ENCODE measurements at places on chromosomes 2 and 18.

- DNase-seq: no peak
Measured at GRCh38 chr2:105329197-105329554, 359 bp downstream of the TGFBRAP1 start.

GRCh38 chr2:162037028-162037795 lies 36.8 kb downstream of the DPP4 start:
- no peak for DNase-seq

DNA sequence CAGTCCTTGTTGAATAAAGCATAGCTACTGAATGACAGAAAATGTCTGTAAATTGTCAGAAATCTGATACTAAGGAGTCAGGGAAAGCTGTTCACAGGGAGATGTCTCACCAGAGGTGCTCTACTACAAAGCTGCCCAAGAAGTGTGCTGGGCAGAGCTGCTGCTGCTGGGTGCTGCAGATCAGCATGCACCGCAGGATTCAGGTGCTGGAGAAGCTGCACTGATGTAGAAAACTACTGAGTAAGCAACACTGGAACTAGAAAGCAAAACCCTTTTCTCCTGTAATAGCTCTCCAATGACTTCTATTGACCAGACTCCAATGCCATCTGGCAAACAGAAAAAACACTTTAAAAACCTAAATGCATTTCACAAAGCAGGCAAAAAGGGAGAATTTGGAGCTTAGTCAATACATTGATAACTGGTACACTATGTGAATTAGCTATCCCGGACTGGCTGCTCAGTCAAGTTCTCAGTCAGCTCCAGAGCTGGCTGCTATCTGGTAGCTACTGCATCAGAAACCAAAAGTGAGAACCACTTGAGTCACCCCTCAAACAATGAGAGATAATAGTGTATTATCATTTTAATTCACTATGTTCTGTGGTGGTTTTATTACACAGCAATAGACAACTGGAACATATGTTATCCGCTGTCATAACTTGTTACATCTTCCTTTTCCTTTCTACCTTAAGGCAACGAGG lies 493.1 kb downstream of the CPS1 start:
- DNase-seq: no peak

GRCh38 chr2:240532031-240532775 lies 25.6 kb downstream of the ANKMY1 start:
- no peak for DNase-seq

GRCh38 chr2:11103984-11104793 lies 51.1 kb upstream of the SLC66A3 start:
- DNase-seq: peak; percentile 70

DNA sequence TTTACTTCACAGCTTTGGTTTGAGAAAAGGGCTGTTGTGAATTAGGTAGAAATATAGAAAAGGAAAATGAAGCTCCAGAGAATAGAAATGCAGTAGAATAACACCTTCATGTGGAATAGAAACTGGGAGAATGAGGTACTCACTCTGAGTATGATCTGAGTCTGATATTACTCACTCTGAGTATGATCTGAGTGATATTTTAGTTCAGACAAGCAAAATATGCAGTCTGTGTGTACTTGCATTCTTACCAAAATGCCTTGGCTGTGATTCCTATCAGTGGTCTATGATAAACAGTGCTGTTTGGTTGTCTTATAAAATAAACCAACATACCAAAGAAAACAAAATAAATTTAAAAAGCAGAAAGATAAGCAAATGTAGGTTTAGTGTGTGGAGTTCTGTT lies 487.6 kb downstream of the THSD7B start:
- DNase-seq: no peak

GRCh38 chr18:49876536-49876935 lies 63.2 kb upstream of the ACAA2 start:
- DNase-seq: no peak

- DNase-seq: no peak
Measured at GRCh38 chr2:10770956-10771750, 41.4 kb downstream of the PDIA6 start.

DNA sequence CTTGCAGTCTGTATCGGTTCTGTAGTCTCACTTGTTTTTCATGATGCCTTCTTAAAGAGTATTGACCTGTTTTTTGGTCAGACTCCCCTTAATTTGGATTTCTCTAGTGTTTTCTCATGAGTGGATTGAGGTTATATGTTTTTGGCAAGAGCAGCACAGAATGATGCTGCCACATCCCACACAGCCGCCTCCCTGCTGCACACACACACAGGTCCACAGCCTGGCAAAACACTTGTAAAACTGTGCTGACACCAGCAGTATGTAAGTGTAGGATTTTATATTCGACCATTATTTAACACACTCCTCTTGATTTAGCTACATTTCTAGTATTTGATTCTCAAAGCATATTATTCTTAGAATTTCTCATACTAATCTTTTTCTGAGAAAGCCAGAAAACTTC lies 68.1 kb downstream of the ITGB1BP1 start:
- no peak for DNase-seq

DNA sequence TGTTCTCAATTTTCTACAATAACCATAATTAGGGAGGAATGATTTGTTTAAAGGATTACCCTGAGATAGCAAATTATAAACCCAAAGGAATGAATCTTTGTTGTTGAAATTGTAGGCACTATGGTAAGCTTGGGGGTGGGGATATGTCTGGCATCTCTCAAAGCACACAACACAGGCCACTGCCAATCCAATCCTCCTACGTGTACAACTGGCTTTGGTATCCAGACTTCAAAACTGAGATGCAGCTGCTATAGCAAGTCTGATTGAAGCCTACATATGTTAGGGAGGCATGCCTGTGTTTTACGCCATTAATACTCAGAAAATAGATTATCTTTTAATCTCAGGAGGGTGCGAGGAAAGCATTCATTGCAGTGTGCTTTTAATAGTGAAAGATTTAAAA lies 5.9 kb upstream of the NCOA1 start:
- DNase-seq: no peak

DNA sequence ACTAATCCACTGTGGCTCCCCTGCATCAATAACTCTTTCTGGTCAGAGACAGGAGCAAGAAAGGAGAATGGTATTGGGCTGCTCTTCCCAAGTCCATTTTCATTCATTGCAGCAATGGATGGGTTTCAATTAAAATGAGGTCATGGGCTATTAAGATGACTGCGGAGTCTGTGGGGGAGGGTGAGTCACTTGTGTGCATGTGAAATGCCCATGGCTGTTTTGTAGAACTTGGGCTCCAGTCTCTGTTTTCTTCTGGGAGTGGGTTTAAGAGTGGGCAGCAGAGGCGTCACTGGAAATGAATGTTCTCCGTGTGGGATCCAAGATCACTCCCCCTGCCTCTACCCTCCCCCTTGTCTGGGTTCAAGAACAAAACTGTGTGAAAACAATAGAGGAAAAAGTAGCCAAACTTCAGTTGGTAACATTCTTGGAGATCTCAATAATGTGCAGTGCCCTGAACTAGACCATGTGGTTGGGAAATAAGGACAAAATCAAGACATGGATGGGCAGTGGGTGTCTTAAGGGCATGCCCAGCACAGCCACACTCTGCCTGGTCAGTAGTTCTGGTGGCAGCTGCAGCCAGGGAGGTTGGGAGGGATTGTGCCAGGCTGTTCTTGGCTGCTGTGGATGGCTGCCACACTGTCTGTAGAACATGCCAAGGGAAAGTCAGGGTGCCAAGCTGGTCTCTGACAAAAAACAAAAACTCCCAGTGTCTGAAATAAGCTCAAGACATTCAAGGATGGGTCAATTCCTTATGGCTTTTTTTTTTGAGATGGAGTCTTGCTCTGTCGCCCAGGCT lies 68.2 kb upstream of the CXCR4 start:
- DNase-seq: no peak

DNA sequence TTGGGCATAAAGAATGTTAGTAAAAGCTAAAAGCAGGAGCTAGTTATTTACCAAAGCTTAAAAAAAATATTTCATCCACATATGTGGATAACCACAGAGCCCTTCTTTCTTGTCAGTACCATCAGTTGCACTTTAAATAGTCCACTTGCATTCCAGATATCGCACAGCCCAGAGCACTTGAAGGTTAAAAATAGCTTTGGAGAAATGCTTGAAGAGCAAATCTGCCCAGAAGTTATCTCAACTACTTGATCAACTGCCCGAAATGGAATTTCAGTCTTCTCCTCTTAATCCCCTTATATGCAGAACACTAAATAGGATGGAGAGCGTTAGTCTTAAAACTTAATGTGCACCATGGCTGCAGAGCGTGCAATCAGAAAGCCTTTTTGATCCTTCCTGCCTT lies 148.3 kb downstream of the PLEKHA3 start:
- DNase-seq: no peak

GRCh38 chr2:177584030-177584692 lies 191.6 kb downstream of the AGPS start:
- DNase-seq: no peak

- no peak for DNase-seq
Measured at GRCh38 chr2:108593547-108594098, 59.4 kb downstream of the LIMS1 start.

- no peak for DNase-seq
Measured at GRCh38 chr2:237472909-237473877, 13.9 kb upstream of the MLPH start.

DNA sequence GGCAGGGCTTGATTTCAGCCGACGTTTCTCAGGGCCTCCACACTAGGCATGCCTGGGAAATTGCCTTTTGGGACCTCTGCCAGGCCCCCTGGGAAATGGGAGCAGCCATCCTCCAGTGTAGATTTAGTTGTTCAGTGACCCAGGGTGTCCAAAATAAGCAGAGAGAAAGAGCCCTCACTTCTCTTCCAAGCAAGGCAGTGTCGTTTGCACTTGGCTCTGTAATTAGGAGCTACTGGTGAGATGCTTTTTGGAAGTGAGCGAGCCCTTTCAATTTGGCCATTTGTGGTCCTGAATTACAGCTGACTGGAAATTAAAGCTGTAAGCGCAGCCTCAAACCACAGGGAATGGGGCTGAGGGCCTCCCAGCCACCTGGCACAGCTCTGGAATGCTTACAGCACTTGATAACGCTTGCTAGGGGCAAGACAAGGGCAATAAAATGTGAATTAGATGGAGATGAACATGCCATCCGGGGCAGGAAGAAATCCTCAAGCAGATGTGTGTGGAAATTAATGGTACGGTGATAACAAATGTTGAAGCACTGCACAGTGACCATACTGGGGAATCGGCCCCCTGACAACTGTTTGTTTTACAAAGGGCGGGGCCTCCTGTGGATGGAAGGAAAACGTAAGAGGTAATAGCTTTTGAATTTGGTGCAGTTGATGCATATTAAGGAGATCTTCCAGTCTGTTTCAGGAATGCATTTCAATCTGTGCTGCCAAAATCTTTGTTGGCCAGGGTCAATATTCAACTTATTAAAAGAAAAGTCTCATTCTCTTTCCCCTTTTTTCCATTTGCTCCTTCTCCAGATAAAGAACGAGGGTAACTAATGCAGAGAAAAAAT lies 173.1 kb downstream of the UXS1 start:
- DNase-seq: no peak

DNA sequence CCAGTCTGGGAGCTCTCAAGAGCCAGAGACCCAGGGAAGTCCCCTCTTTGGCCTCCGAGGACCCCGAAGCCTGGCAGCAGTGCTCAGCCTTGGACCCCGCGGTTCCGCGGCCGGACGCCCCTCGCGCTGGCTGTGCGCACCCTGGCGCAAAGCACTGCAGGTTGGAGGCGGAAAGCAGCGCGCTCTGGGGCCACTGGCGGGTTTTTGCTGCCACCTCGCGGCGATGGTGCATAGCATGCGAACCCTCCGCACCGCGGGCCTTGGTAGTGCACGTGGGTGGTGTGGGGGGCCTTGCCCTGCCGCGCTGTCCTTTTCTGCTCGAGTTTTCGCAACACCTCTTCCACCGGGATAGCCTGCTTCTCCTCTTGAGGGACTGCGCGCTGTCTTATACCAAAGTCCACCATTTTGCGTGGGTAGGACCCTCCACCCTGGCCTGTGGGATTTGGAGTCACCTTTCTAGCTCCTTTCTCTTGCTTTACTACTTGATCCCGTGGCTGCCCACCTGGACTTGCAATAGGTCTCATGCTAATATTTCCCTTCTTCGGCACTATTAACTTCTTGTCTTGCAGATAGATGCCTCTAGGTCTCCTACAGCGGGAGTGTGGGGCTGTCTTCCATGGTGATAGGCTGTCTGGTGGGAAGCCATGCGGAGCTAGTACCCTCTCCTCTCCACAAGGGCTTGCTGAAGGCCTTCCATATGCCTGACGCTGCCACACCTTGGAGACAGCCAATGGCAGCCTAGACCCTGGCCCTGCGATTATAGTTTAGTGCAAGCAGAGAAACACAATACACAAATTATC lies 14.3 kb downstream of the SIX3 start:
- peak; percentile 83 for DNase-seq

DNA sequence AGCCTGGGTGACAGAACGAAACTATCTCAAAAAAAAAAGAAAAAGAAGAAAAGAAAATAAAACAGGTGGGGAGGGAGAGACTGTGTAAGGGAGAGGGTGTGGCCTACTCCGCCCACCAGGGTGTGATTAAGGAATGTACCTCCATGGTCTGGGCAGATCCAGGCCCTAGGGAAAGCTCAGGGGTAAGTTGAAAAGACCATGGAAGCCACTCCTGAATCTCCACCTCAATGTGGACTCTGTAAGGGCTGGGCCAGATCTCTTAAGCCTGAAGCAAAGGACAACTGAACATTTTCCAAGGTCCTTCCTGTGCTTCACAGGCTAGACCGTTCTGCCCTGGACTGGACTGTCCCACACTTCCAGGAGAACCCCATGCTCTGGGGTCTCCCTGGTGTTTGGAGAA lies 9.7 kb upstream of the ATG16L1 start:
- no peak for DNase-seq

- no peak for DNase-seq
Measured at GRCh38 chr2:237708961-237709360, 81.6 kb downstream of the LRRFIP1 start.

DNA sequence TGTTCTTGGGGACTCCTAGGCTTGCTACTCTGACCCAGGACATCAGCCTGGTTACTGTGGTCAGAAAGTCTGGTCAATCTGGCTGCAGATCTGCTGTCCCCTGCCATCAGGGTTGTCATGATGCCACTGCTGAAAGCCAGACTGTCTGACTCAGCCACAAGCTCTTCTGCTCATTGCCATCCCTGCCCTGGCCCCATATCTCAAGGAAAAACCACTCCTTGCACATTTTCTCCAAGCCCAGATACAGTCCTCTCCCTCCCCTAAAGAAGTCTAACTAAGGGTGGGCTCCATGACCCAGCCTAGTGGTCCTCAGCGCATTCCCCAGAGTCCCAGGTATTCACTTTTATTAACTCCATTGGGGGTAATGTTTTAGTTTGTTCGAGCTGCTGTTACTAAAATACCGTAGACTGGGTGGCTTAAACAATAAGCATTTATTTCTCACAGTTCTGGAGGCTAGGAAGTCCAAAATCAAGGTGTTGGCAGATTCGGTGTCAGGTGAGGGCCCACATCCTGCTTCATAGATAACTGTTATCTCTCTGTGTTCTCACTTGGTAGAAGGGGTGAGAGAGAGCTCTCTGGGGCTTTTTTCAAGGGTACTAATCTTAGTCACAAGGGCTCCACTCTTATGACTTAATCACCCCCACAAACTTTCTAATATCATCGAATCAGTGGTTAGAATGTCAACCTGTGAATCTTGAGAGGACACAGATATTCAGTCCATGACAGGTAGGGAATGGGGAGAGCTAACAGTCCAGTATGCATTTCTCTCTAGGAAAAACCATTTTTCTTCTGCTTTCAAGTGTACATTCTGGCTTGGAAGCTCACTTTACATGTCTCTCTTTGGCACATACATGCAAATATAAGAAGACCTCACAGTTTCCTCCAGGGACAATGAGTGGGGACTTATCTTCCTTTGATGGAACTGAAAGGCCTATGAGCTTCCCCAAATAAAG lies 94.8 kb upstream of the CXCR4 start:
- peak; percentile 33 for DNase-seq
